KG1 (cell line): ENCODE measurements at places on chromosomes 16 and 17.

GRCh38 chr17:61379457-61380216, 20.0 kb upstream of the TBX2 start:
- DNase-seq, result no peak

- no peak for DNase-seq
These were observed at the start of gene GSG1L for GRCh38 chr16:28063591-28064061. Gene GSG1L, minus strand, starts transcription at chr16:28063714. Its CDS starts 290 bp downstream, at chr16:28063424.

- DNase-seq, result no peak
These were observed 20.9 kb upstream of the PSMD7 start for GRCh38 chr16:74275711-74276110.

GRCh38 chr16:7731141-7731540, 398.5 kb downstream of the RBFOX1 start:
- no peak for DNase-seq

DNA sequence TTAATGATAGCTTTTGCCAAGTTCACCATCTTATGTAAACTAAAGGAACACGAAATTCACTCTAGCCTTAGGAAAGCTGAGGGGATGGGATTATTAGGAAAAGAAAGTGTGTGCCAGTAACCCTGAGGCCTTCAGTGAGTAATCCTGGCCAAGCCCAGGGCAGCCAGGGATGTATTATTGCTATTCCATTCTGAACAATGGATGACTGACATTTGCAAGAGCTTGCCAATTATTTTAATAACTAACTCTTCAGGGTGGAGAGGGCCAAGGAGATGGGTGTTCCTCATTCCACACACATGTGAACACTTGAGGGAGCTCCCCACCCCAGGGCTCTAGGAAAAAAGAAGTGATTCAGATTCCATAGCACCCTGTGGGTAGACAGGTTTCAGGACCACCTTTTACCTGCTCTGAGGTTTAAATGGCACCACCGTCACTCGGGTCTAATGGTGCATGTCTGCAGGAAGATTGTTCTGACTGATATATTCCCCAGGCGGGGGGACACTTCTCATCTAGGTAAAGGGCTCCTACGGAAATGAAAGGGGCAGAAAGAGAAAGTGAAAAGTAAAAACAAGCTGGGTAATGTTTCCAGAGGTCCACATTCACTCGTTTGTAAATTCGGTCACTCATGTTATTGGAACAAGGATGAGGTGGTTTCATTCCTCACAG, 41.5 kb downstream of the TK2 start:
- no peak for DNase-seq

- no peak for DNase-seq
These were observed 902 bp downstream of the KAT2A start for GRCh38 chr17:42120161-42120769.

GRCh38 chr17:80831491-80831890, 160.2 kb upstream of the CHMP6 start:
- DNase-seq, result no peak

DNA sequence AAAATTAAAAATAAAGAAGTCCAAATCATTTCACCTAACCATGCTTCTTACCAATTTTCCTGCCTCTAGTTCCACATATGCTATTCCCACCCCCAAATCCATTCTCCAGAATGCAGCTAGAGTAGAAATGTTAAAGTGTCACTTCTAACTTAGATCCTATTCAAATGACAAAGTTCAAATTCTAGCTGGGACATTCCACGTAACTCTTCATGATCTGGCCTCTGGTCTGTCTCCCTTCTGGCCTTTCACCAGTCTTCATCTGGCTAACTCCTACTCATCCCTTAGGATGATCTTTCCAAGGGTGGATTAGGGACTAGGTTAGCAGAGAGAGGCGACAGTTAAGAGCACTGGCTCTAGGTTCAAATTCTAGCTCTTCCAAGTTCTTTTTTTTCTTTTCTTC, 97.9 kb downstream of the TRIM37 start:
- DNase-seq, result no peak

DNA sequence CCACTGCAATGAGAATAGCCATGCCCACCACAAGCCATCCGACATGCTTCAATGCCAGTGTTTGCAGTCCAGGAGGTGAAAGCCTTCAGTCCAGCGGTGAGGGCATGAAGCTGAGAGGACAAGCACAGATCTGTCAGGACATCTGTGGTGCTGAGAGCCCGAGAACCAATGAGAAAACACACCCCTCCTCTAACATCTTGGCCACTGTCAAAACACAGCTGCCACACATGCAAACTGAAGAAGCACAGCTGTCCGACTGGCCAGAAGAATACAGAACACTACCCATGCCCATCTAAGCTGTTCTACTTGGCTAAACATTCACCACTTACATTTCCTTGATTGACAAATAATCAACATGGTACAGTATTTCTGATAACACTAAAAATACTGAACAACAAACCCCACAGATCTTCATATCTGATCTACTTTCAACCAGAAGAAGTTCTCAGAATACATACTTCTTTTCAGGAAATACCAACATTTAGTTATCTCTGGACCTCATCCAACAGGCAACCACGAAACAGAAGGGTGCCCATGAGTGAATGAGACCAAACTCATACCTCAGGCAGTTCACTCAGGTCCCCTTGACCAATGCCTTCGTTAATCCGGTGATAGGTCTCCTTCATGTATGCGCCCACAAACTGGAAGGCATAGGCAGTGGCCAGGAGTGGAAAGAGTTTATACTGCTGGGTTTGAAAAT, 10.2 kb upstream of the FBF1 start:
- DNase-seq, result no peak

- no peak for DNase-seq
These were observed 82.0 kb upstream of the NKD1 start for GRCh38 chr16:50466170-50466569.

GRCh38 chr16:3118846-3119245, 6.5 kb downstream of the ZNF205 start:
- no peak for DNase-seq

- DNase-seq, result no peak
These were observed 145.9 kb downstream of the CDH8 start for GRCh38 chr16:61890386-61890785.

DNA sequence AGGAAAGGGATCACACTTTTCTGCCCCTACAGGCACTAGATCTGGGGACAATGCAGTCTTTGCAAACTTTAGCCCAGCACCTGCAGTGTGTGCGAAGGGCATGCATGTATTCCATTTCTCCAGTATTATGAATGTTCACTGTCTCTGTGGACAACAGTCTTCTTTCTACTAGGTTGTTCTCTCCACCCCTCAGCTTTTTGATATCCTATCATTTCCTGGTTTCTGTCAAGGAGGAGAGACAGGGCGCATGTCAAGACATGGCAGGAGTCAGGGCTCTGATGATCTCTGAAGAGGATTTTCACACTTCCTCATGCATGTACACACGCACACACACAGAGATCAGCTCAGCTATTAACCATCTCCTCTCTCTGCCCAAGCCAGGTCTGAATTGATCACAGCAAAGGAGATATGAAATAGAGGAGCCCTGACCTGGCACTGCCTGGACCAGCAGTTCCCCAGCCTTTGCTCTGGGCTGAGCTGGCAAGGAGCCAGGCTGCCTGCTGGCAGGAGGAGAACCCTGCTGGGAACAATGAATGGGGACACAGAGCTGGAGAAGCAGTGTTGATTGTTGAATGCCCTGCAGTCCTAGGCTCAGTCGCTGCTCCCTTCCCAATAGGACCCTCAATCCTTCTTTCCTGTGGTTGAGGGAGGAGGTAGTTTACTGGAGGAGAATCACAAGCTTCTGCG, 2.6 kb downstream of the GPR179 start:
- DNase-seq, result no peak

DNA sequence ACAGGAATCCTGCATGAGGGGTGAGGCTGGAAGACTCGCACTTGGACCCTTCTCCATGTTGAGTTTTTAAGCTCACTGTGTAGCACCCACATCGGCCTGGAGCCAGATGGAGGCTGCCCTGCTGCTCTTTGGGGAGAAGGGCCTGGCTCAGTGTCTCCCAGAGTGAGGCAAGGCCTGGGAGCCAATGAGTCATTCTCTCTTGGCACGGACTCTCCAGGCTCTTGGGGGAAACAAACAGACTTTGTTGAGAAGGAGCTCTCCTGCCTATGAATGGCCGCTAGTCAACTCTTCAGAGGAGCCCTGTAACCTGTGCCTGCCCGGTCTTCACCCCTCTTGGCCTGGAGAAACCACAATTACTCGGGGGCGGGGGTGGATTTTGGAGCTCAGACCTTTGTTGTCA, 50.8 kb upstream of the MAF start:
- DNase-seq, result no peak

- DNase-seq, result no peak
These were observed 165.2 kb downstream of the WWOX start for GRCh38 chr16:78264642-78265041.

GRCh38 chr17:45651145-45651709, 132.9 kb upstream of the CRHR1 start:
- DNase-seq, result no peak

DNA sequence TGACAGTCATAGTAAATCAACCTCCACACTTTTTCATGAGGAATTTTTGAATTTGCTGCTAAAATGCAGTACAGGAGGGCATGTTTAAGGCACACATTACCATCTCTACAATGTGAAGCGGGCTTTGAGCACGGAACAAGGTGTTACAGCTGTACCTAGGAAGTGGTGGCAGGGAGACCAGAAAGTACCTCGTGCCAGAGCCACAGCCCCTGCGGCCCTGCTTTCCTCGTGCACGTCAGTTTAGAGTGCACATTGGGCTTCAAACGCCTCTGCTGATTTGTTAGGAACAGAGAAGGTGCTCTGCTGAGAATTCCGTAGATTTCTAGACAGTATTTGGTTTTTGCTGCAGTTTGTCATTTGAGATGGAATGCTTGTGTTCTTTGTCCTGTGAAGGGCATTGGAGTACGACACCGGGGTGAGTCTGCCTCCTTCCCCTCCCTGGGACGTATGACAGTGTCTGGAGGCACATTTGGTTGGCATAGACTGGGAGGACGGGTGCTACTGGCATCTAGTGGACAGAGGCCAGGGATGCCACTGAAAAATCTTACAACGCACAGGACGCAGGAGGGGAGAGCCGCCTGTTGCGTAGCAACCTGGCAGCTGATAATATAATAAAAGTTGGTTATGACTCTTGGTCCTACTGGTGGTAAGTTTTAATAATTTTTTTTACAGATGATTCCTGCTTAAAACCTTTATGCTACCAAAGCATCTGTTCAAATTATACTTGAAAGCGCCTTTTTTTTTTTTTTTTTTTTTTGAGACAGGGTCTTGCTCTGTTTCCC, 9.1 kb downstream of the FOXK2 start:
- DNase-seq, result no peak

GRCh38 chr16:85029408-85029784, 1.8 kb downstream of the KIAA0513 start:
- no peak for DNase-seq
